Right ventricle myocardium inferior (tissue), 1 donor: ENCODE measurements at places on chromosomes 7 and 10. TPM values are rescaled to one million over a fixed set of nuclear protein-coding genes. Genes with fewer than 3 reads are reported as not detected.

Gene LRIT1
- not detected for total RNA-seq

Gene ANK3
- 216 TPM for total RNA-seq

DNA sequence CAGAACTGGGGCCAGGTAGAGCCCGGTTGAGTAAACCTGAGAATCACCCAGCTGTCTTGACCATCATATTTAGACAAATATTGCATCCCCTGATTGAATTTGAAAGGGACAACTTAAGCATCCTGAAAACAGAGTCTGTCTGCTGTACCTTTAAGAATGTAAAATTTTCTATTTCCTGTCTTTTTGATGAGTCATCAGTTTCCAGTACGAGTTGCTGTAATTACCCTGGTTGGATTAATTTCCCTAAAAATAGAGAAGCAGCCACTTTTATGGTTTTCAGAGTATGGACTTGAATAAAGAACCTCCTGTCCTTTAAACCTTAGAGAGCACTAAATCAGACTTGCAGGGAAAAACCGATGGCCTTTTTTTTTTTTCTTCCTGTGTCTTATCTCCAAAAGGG is 164.6 kb upstream of the SH2B2 start:
- DNase-seq, result no peak

DNA sequence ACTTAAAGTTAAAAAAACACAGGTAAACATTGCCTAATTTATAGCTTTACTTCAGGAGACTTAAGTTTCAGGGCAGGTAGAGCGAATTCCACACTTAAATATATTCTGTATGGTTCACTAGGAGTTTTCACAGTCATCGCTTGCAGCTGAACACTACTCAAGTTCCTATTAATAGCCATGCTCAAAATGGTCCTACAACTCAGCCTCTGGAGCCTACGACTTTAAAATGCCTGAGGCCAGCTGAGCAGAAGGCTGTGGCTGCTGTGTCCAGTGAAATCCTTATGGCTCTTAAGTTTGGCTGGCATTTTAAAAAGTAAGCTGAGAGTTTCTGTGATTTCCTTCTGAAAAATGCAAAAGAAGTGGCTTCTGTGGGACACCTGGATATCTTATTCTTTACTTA is 105.4 kb upstream of the GLI3 start:
- no peak for DNase-seq

DNA sequence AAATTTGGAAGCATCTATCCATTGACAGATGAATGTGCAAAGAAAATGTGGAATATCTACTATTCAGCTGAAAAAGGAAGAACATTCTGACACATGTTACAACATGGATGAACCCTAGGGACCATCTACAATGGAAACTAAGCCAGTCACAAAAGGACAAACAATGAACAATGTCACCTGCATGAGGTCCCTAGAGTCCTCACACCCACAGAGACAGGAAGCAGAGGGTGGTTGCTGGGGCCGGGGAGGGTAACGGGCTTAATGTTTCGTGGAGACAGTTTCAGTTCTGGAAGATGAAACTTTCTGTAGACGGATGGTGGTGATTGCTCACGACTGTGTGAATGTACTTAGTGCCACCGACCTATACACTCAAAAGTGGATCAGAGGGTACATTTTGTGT is 282.9 kb downstream of the ADARB2 start:
- DNase-seq, result no peak
